ENCODE measurements at places on chromosomes 6 and 20. TPM values are rescaled to one million over a fixed set of nuclear protein-coding genes. Genes with fewer than 3 reads are reported as not detected.
A peak's percentile ranks its signal among the peaks of the same experiment; 100 is the strongest.

The PPARD gene
- total RNA-seq = 21.0 TPM

The STMND1 gene
- total RNA-seq = 0.37 TPM

The ITPA gene
- total RNA-seq = 45.0 TPM

The RAD21L1 gene
- not detected for total RNA-seq

The ZC3H12D gene
- 117 TPM for total RNA-seq

The CCN2 gene
- not detected for total RNA-seq

DNA sequence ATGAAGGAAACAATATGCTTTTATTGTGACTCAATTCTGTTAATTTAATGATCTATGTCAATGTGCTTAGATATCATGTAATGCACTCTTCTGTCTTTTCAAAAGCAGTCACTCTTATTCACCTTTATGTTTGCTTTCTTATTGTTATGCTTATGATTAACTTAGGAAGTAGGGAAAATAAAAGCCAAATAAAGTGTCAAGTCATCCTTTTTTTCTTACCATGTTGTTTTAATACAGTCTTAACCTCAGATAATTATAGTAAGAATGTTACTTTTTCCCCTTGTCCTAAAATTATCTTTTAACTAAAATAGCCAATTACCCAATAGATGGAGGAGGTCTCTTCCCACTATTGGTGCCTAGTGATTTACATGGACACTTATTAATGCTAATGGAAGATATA lies 72.6 kb downstream of the TFAP2B start:
- no peak for ATAC-seq

GRCh38 chr6:130831607-130832006 lies 4.4 kb downstream of the SMLR1 start:
- no peak for ATAC-seq

GRCh38 chr6:148800536-148800935 lies 53.7 kb downstream of the UST start:
- ATAC-seq = no peak

- no peak for ATAC-seq
Measured at GRCh38 chr6:109808837-109809236, 117.7 kb downstream of the FIG4 start.

- no peak for ATAC-seq
Measured at GRCh38 chr6:163260111-163260895, 154.2 kb upstream of the QKI start.

DNA sequence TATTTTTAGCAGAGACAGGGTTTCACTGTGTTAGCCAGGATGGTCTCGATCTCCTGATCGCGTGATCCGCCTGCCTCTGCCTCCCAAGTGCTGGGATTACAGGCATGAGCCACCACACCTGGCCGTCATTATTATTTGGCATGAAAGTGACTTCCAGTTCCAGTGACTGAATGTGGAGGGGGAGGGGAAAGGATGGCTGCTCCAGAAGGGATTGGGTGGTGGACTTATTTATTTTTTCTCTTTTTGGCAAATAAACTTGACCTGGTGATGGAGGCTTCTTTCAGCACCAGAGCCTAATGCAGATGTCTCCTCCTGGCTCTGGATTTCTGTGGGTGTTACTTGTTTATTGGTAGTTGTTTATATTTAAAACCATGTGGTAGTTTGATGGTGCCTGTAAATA lies 16.9 kb upstream of the SLC22A23 start:
- ATAC-seq = no peak

- ATAC-seq = no peak
Measured at GRCh38 chr20:24609757-24610156, 140.3 kb downstream of the SYNDIG1 start.

DNA sequence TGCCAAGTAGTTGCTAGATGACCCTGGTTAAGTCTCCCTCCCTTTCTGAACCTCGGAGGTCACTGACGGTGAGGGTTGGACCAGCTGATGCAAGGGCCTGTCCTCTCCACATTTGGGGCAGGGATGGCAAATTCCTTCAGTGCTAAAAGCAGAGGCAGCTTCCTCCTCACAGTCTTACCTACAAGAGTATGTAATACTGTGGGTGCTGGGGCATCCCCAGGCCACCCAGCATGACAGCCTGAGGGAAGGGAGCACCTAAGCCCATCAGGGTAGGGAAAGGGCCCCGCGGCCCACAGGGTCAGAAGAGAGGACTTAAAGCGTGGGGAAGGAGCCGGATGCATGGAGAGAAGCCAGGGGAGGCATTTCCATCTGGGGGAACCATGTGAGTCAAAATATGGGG lies 38.0 kb downstream of the TGM3 start:
- ATAC-seq = no peak

DNA sequence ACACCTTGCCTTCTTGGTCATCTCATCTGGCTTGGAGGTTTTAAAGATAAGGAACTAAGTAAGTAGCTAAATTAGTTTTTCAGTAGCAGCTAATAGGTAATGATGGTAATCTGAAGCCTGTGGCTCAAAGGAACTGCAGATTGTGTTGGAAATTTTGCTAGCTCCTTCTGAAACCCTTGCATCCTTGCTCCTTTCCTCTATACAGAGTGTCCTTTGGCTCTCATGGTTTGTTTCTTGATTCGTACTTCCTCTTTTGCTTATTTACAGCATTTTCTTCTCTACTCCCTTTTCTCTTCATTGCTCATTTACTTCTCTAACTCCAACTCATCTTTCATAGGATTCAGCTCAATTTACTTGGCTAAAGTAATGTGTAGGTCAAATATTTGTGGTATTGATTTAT lies 19.0 kb downstream of the LRRC1 start:
- no peak for ATAC-seq

- no peak for ATAC-seq
Measured at GRCh38 chr20:25056690-25057233, 1.2 kb downstream of the ACSS1 start.

GRCh38 chr20:51312480-51312783 lies 230.1 kb downstream of the NFATC2 start:
- no peak for ATAC-seq

- no peak for ATAC-seq
Measured at GRCh38 chr20:58544286-58544685, 29.1 kb upstream of the APCDD1L start.

- no peak for ATAC-seq
Measured at GRCh38 chr20:397432-398237, 10.5 kb upstream of the RBCK1 start.

DNA sequence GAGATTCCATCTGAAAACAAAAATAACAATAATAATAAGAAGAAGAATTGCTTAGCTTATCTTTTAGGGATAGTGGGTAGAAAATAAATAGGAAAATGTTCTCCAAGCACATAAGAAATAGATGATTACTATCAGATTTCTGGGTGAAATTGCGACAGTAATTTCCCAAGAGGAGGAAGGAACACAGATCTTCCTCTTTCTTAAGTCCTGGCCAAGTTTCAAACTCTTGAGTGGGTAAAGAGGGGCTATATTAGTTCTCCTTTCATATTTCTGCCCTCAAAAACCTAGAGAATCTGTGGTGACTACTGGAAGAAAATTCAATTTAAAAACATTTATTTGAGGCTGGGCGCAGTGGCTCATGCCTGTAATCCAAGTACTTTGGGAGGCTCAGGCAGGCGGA lies 63.7 kb downstream of the PHACTR2 start:
- ATAC-seq = no peak

DNA sequence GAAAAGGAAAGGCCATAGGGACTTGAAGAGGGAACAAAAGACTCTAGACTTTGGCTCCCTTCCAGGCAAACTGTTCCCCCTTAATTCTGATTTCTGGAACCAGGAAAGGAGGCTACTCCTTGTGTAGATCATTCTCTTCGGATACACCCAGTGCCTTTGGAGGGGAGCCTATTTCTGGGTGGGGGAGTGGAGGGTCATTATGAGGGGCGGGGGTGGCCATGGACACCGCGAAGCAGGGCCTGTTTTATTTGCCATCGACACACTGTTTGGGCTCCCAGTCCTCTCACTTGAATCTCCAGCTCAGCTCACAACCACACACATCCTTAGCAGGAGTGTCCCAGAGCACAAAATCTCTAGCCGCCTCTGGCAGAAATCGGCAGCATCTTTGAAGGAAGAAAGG lies 132.3 kb downstream of the PXDC1 start:
- no peak for ATAC-seq

DNA sequence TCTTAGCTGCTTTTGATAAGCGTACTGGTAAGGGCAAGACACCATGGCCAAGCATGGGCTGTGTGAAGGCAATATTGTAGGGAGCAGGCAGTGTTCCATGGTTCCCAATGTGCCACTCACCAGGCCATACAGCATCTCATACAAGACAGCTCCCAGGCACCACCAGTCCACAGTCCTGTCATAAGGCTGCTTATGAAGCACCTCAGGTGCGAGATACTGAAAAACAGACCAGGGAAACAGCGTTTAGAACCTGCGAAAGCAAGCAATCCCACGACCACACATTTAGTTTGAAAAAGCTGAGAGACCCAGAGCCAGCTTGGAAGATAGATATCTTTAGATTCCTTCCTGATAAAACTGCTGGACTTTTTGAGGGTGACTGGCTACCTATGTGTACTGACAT lies 119.1 kb upstream of the SLC2A12 start:
- no peak for ATAC-seq

DNA sequence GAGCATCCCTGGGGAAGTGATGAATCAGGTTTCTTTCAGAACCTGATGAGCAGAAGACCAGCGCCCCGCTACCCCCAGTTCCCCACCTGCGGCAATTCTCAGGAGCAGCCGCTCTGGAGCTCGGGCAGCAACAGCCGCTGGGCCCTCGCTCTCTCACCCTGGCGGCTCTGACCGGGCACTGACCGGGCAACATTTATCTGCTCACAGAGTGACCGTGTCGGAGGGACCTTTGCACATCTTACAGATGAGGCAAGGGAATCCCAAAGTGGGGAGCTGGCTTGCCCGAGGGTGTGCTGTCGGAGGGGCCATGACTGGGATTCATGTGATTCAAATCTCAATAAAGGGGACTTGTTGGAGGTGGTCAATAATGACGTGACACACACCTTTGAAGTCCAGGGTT lies 26.2 kb upstream of the KCNK16 start:
- ATAC-seq = no peak

DNA sequence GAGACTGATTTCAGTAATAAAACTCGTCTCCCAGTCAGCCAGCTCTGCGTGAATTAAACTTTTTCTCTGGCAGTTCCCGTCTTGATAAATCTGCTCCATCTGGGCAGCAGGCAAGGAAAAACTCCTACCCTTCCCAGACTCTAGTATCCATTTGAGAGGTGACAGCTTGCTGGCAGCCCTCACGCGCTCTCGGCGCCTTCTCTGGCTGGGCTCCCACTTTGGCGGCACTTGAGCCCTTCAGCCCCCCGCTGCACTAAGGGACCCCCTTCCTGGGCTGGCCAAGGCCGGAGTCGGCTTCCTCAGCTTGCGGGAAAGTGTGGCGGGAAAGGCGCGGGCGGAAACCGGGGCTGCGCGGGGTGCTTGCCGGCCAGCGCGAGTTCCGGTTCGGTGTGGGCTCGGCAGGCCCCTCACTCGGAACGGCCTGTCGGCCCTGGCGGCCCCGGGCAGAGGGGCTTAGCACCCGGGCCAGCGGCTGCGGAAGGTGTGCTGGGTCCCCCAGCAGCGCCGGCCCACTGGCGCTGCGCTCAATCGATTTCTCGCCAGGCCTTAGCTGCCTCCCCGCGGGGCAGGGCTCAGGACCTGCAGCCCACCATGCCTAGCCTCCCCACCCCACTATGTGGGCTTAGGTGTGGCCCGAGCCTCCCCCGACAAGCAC lies 21.8 kb upstream of the GMPR start:
- ATAC-seq = no peak

DNA sequence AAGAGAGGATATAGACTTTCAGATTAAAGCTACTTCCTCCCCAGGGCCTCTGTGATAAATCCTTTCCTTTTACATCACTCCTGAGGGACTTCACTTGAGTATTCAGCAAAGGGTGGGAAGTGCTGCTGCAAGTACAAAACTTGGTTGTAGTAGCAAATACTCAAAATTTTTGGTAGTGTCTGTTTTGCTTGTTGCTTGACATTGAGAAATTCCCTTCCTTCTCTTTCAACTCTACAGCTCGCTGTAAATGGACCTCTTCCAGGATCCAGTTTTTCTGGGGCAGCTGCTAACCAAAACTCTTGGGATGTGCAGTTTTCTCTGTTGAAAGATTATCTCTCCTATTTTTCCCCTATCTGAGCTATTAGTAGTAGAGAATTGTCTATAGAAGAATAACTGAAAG lies 472.0 kb downstream of the CD109 start:
- no peak for ATAC-seq

DNA sequence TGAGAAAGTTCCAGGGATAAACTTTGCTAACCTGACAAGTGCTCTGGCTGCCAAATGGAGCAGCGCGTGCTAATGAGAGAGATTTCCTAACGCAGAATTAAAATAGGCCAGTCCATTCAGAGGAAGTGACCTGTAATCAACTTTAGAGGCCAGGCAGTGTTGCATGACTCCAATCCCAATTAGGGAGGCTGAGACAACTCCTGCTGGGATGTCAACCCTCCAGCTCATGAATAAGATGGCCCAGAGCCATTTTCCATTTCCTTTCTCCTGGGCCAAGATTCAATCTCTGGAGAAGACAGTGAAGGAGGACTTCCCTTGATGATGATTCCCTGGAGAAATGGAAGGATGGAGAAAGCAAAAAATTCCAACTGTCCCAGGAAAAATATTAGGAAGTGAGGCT lies 241.5 kb upstream of the RNF24 start:
- no peak for ATAC-seq

DNA sequence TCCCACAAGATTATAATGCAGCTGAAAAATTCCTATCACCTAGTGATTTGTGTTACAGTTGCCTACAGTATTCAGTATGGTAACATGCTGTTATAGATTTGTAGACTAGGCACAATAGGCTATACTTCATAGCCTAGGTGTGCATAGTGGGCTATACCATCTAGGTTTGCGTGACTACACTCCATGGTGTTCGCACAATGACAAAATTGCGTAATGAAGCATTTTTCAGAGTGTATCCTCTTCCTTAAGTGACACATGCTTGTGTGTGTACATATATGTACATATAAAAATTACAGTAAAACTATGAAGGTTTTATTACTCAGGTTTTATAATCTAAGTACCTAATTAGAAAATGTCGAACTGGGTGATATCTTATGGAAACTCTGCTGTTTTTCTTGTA lies 133.0 kb downstream of the FARS2 start:
- ATAC-seq = no peak

- ATAC-seq = no peak
Measured at GRCh38 chr6:41170547-41171160, 7.7 kb upstream of the TREM2 start.

GRCh38 chr6:52675372-52675771 lies 4.5 kb downstream of the TMEM14A start:
- ATAC-seq = peak; percentile 16

GRCh38 chr6:16752206-16752866 lies 8.9 kb downstream of the ATXN1 start:
- ATAC-seq = no peak

DNA sequence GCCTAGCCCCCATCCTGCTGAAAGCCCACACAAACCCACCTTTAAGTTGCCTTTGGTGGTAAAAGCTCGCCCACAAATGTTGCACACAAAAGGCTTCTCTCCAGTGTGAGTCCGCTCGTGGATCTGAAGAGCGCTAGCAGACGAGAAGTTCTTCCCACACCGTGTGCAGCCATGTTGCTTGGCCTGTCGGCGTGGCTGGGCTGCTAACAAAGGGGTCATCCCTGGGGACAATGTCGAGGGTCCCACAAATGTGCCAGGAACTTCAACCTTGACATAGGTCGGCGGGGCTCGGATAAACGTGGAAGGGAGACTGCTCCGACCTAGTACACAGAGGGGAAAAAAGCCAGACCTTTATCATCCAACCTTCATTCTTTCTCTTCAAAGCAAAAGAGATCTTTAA lies 13.5 kb downstream of the SALL4 start:
- ATAC-seq = no peak

All from activated T-helper 17 cell treated with anti-CD3 and anti-CD28 coated beads, Interleukin-2, amount 50 U/mL, for 72 hours (primary cell).